ENCODE measurements at places on chromosomes 16 and 17. TPM values are rescaled to one million over a fixed set of nuclear protein-coding genes. Genes with fewer than 3 reads are reported as not detected.
A peak's percentile ranks its signal among the peaks of the same experiment; 100 is the strongest.

GRCh38 chr16:78788696-78789095 is 689.2 kb downstream of the WWOX start:
- H3K27me3 ChIP-seq, result no peaks in the 10 kb centered on the region
- no peaks in the 10 kb centered on the region for H3K36me3 ChIP-seq
- no peak overlapping the region for H3K4me3 ChIP-seq
- no peak overlapping the region for H3K27ac ChIP-seq

GRCh38 chr17:53475002-53475401 is 347.7 kb upstream of the KIF2B start:
- H3K4me1 ChIP-seq, result no peaks in the 10 kb centered on the region
- DNase-seq, result no peak
- H3K4me3 ChIP-seq, result no peak overlapping the region

DNA sequence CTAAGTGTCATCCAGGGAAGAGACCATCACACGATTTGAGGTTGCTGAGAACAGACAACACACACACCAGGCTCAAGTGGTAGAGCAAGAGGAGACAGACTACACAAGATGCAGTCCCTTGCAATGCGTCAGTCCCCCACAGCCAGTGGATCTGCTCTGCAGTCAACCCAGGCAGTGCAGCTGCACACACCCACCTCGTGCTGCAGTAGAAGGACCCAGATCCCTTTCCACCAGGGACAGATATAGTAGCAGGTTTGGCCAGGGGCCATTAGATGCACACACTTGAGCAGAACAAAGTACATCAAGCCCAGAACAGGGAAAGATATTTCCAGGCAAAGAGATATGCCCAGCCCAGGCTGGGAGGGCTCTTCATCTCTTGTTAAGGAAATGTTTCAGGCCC is 112.9 kb downstream of the GRIN2A start:
- no peak for DNase-seq
- H3K4me3 ChIP-seq, result no peak overlapping the region
- H3K4me1 ChIP-seq, result no peaks in the 10 kb centered on the region
- H3K27me3 ChIP-seq, result no peaks in the 10 kb centered on the region
- H3K36me3 ChIP-seq, result no peaks in the 10 kb centered on the region

- H3K36me3 ChIP-seq, result no peaks in the 10 kb centered on the region
- DNase-seq, result no peak
- H3K27ac ChIP-seq, result peak within 1 kb of the TSS; percentile 89
- H3K27me3 ChIP-seq, result peaks cover 2% of the 10 kb centered on the region
Measured at GRCh38 chr17:17681187-17681743, at the start of gene RAI1. Gene RAI1, plus strand, starts transcription at chr17:17681458. Its CDS starts 111,491 bp downstream, at chr17:17792949.

- H3K27ac ChIP-seq, result no peak overlapping the region
- H3K27me3 ChIP-seq, result no peaks in the 10 kb centered on the region
- H3K4me1 ChIP-seq, result peaks cover 7% of the 10 kb centered on the region
- H3K4me3 ChIP-seq, result no peak overlapping the region
- H3K36me3 ChIP-seq, result peaks cover 55% of the 10 kb centered on the region
Measured at GRCh38 chr17:76155988-76156661, 15.1 kb upstream of the FOXJ1 start.

DNA sequence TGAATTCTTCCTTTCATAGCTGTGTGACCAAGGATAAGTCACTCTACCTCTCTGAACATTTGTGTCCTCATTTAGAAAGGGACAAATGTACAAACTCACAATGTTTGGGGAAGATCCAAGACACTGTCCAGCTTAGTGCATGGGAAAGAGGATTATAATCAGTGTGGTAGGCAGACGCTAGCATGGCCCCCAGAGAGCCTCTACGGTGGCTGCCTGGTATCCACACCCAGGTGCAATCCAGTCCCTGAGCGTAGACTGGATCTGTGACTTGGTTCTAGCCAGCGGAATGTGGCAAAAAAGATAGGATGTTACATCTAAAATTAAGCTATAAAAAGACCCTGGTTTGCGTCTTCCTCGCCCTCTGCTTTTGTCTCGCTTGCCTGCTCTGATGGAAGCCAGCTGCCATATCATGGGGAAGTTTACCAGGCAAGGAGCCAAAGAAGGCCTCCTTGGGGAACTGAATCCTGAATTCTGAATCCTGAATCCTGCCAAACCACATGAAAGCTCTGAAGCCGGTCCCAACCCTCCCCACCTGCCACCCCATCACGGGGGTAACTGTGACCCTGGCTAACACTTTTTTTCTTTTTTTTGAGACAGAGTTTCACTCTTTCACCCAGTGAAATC is 51.7 kb downstream of the PLXDC1 start:
- H3K36me3 ChIP-seq, result no peaks in the 10 kb centered on the region
- DNase-seq, result no peak
- H3K27ac ChIP-seq, result peak overlapping the region; percentile 33
- H3K27me3 ChIP-seq, result no peaks in the 10 kb centered on the region
- H3K4me3 ChIP-seq, result no peak overlapping the region

GRCh38 chr17:19579867-19580565 is 46.4 kb downstream of the SLC47A1 start:
- H3K4me1 ChIP-seq, result peaks cover 14% of the 10 kb centered on the region
- peak overlapping the region; percentile 33 for H3K4me3 ChIP-seq

The GNAO1 gene
- 278 TPM for polyA plus RNA-seq

The SSTR5 gene
- polyA plus RNA-seq, result 0.38 TPM

All from spinal cord (tissue), 10 donors.